ENCODE measurements at places on chromosomes 5 and 9.

DNA sequence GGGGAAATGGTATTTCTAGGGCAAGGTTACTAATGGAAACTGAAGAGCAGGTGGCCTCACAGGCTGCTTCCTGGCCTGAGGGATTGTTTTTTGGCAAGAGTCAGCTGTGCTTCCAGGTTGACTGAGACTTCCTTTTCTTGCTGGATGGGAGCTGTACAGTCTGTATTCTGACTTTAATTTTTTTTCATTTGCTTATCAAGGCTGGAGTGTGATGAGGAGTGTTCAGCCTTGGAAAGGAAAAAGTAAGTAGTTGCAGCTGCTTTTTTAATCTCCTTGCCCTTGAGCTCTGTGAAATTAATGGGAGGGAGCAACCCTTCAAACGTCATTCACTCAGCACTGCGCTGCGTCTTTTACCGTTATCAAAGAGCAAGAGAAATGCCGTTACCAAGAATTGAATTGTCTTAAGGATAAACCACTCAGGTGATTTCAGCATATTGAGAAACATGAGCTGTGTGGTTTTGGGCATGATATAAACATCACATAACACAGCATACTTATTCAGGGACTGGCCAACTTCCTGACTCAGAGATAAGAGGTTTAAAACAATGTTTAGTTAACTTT, 47.6 kb downstream of the AQP7 start:
- no peak for DNase-seq

DNA sequence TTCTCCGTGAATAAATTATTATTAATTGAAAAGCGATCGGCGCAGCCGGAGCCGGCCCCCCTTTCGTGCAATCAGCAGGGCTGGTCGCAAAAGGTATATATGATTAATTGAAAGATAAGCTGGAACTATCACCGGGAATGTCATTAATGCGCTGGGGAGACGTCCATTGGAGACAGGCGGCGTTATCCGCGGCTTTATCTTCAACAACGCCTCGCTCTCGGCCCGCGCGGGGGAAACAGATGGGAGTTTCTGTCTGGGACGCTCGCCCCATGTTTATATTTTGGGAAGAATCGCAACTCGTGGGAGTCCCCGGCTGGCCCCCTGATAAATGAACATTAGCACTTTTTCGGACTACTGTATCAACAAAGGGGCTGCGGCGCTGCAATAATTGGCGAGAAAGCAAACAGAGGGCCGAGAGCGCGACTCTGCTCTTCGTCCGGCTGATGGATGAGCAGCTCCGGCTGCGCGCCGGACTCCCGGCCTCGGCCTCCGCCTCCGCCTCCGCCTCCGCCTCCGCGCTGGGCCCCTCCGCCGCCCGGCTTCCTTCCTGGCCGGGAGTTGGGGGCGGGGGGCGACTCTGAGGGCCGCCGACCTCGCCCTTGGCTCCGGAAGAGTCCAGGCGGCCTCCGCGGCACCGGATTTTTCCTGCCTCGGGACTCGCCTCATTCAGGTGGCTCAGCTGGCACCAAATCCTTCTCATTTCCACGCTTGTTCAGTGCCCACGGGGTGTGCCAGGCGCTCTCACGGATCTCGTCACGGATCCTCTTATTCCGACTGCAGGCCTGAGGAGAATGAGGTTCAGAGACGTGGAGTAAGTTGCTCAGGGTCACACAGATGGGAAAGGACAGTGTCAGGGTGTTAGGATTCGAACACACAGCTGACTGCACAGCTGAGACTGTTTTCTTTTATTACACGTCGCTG, 3.6 kb upstream of the NKX2-5 start:
- no peak for DNase-seq

DNA sequence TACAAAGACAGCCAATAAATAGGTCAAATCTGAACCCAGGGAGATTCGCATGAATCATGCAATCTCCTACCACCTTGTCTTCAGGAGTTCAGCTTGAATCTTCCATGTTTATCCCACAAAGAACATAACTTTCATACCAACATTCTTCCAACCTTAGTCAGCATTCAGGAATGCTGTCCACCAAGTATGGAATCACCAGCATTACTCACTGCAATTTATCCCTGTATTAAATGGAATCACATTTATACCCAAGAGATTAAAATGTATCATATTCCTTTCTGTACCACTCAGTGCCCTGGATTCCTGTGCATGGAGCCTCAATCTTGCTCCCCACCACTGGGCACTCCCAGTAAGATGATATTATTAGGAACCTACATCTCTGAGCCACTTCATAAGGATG, 162.6 kb downstream of the GLIS3 start:
- DNase-seq, result no peak

DNA sequence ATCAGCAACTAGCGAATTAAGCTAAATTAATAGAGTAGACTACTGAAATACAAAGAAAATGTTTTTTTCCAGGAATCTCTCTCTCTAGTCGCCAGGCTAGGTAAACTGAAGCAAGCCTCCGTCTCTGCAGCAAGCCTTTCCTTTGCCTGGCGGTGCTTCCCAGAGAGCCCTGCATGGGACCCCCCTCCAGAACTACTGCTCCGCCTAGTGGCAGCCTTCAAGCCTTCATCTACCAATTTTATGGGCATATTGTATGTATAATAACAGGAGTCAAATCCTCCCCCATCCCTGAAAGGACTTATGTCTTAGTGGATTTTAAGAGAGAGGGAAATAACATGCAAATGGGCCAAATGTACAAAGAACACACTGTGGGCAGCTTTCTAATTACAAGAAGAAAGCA, 241.9 kb downstream of the SAXO1 start:
- DNase-seq, result no peak

DNA sequence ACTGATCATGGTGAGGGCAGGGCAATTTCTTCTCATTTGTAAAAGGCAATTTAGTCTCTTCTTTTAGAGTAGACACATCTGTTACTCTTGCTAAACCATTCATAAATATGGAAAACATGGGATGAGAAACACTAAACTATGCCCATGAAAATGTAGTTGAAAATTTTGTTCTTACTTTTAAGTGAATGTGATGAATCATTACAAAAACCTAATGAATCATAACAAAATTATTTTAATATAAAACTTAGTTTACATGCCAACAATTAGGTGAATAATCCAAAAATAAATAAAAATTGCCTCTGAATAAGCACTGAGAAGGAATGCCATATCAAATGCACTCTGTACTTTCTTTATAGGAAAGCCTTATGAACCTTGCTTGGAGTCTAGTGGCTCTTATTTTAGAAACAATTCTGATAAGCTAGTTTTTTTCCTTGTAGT, 297.7 kb upstream of the EFNA5 start:
- no peak for DNase-seq

- DNase-seq, result peak; percentile 77
These were observed 5.1 kb upstream of the CAST start for GRCh38 chr5:96657068-96657467.

DNA sequence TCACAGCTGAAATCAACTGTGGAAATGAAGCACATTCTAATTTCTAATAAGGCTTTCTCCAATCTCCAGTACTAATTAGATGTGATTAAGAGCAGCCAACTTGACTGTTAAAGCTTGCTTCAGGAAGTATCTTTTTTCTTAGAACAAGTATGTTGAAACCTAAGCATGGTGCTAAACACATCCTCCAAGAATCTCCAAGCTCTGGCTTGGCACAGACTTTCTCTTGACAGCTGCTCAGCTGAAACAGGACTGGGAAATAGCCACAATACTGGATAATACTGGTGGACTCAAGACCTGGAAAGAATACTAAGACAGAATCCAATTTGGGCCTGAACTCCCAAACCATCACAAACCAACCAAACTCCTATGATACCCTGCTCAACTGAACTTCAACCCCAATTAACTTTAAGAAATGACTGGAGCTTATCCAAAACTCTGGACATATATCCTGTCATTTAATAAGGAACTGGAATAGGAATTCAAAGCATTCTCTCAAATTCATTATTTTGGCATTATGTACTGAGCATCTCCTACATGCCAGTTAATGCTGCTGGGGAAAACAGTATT, 16.2 kb downstream of the PRKAA1 start:
- DNase-seq, result no peak

DNA sequence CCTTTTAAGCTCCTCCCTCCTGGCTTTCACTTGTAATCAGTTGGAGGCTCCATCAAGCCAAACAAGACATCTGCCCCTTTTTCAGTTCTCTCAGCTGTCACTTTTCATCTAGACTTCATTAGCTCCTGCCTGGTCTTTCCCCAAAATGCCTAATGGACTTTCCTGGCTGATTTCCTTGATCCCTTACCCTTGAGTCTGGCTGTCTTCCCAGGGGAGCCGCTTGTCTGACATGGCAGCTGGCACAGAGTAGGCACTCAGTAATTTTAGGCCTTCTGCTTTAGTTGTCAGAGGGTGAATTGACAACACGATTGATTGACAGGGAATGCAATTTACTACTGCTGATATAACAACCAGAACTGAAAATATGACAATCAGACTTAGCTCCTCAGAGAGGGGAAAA, 2.1 kb downstream of the C9orf153 start:
- DNase-seq, result no peak

DNA sequence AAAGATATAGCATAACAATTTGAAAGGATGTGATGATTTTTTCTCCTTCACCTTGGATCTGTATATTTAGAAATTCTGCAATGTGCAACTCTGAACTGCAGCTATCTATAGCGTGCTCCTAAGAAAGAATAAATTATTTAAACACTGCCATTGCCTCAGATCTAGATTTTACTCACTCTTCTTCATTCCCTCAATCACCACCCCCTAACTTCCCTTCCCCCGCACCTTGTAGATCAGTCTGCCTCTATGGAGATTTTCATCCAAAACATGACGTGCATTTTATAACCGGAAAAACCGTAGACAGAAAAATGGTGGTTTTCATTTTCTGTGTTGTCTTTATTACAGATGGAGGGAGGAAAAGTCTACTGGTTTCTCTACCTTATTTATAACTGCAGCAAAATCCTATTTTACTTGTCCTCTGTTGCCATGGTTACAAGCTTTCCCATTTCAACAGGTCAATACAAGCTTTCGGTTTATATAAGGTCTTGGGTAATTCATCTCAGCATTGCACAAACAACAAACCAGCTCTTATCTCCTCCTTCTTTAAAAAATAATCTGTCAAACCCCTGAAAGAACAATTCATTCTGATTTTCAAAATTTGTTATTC, 480.0 kb downstream of the TAF11L14 start:
- DNase-seq, result no peak

- DNase-seq, result no peak
These were observed 10.9 kb downstream of the PTCH1 start for GRCh38 chr9:95505717-95506427.

DNA sequence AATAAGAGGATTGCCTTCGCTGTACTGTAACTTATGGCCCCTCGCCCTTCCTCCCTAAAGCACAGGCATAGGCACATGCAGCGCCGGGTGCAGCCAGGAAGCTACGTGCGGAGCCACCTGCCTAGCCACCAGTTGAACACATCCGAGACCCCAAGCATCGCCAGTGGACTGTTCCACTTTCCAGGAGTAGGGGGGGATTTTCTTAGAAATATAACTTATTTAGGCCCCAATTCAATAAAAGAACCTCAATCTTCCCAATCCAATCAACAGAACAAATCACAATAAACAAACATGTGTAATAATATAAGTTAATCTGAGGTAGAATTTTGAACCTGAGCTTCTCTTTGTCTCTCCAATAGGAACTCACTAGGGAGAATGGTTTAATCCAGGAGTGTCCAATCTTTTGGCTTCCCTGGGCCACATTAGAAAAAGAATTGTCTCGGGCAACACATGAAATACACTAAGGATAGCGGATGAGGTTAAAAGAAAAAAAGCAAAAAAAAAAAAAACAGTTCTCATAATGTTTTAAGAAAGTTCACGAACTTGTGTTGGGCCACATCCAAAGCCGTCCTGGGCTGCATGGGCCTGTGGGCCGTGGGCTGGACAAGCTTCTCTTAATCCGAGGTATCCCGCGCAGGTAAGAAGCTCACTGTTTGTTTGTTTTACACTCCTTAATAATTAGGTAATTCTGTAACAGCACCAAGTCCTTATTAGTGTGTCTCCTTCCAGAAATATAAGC, 22.0 kb upstream of the NIPBL start:
- DNase-seq, result no peak

DNA sequence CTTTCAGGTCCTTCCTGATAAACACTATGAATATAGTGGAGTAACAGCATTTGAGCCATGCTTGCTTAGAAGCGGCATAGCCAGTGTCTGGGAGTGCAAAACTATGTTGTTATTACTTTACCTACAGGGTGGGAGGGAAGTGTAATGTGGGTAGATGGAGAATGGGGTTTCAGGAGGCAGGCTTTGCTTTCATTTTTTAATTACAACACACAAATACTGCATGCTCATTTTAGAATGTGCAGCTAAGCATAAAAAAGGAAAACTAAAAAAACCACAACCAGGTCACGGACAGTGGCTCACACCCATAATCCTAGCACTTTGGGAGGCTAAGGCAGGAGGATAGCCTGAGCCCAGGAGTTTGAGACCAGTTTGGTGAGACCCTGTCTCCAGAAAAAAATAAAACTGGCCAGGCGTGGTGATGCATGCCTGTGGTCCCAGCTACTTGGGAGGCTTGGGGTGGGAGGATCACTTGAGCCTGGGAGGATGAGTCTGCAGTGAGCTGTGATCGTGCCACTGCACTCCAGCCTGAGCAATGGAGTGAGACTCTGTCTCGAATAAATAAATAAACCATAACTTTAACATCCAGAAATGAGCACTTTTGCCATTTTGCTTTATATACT, 20.2 kb downstream of the HAVCR1 start:
- DNase-seq, result no peak

DNA sequence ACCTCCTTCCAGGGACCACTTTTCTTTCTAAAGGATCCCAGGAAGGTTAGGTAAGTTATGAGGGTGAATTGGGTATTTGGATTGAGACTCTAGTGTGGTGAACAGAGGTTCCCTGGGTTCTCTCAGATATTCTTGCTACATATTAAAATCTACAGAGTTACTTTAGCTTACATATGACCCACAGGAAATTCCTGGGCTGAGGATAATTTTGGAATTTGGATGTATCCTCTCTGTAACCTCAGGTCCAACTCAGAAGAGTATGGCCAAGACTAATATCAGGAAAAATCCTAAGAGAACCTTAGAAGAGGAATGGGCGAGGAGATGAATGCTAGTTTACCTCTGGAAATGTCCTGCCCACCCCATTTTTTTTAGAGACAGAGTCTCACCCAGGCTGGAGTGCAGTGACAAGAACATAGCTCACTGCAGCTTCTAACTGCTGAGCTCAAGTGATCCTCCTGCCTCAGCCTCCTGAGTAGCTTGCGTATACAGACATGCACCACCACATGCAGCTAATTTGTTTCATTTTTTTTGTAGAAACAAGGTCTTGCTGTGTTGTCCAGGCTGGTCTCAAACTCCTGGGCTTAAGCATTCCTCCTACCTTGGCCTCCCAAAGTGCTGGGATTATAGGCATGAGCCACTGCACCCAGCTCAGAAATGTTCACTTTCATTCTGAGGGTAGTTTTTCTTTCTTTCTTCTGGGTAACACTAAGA, 196.4 kb downstream of the ARHGEF28 start:
- DNase-seq, result no peak

DNA sequence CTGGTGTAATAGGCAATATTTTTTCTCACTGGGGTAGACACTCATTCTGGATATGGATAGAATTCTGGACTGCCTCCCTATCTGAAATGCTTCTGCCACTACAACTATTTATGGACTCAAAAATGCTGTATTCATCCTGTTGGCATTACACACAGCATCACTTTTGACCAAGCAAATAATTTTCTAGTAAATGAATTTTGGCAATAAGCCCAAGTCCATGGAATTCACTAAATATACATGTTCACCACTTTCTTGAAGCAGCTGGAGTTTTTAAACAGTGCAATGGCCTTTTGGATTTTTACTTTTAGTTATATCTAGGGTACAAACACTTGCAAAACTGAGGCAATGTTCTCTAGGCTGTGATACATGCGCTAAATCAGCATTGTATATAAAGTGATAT, 724.9 kb upstream of the EDIL3 start:
- DNase-seq, result no peak

- DNase-seq, result peak; percentile 2
These were observed 150.8 kb downstream of the MEF2C start for GRCh38 chr5:88732181-88732633.

Measured in activated CD4-positive, alpha-beta T cell treated with anti-CD3 and anti-CD28 coated beads, Interleukin-2, Interleukin-4, amounts not matched to agents 100 ng/mL and 50 ng/mL, durations not matched to agents 16 hours and 8 hours (primary cell).